Left ventricle myocardium inferior (tissue), 1 donor: ENCODE measurements at places on chromosomes 5 and 9. TPM values are rescaled to one million over a fixed set of nuclear protein-coding genes. Genes with fewer than 3 reads are reported as not detected.

SURF2 gene
- total RNA-seq, result 17.4 TPM

SMIM33 gene
- not detected for total RNA-seq

ELOVL7 gene
- total RNA-seq, result 0.19 TPM

FKBP15 gene
- total RNA-seq, result 19.0 TPM

GRXCR2 gene
- 1.1 TPM for total RNA-seq

IQGAP2 gene
- total RNA-seq, result 4.1 TPM

NUTM2G gene
- not detected for total RNA-seq

ADRA1B gene
- 2.5 TPM for total RNA-seq

TXN gene
- total RNA-seq, result 51.4 TPM

PCDHGA9 gene
- 3.9 TPM for total RNA-seq

CATSPER3 gene
- total RNA-seq, result 0.49 TPM

MVB12B gene
- total RNA-seq, result 11.2 TPM

ZMYND19 gene
- 11.6 TPM for total RNA-seq

DNA sequence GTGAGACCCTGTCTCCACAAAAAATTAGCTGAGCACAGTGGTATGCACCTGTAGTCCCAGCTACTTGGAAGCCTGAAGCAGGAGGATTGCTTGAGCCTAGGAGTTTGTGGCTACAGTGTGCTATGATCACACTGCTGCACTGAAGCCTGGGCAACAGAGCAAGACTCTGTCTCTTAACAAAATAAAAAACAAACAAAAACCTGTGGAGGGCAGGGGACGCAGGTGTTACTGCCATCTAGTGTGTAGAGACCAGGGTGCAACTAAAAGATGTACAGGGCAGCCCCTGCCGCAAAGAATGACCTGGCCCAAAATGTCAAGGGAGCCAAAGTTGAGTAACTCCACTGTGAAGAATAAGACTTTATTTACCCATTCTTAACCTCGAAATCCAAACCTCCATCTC, 27.1 kb downstream of the ASPN start:
- H3K27me3 ChIP-seq, result no peaks in the 10 kb centered on the region
- DNase-seq, result no peak
- no peak overlapping the region for H3K27ac ChIP-seq
- H3K4me1 ChIP-seq, result no peaks in the 10 kb centered on the region

DNA sequence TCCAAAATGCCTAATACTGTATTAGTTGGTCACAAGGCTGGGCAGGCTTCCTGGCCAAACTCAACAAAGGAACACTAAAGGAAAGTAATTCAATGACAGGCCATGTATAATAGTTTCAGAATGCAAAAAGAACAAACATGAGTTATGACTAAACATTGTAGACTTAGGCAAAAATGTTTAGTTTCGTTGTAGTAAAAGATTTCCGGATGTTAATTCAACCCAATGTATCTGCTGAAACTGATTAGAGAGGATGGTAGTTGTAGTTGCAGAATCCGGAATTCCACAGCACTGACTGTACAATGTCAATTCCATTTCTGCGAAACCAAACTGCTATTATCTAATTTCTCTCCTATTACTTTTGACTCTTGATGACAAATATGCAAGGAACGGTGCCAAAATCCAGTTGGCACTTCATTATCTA, 117.9 kb upstream of the FST start:
- no peak for DNase-seq
- H3K27me3 ChIP-seq, result no peaks in the 10 kb centered on the region
- H3K27ac ChIP-seq, result peak overlapping the region; percentile 9
- H3K4me3 ChIP-seq, result no peak overlapping the region

DNA sequence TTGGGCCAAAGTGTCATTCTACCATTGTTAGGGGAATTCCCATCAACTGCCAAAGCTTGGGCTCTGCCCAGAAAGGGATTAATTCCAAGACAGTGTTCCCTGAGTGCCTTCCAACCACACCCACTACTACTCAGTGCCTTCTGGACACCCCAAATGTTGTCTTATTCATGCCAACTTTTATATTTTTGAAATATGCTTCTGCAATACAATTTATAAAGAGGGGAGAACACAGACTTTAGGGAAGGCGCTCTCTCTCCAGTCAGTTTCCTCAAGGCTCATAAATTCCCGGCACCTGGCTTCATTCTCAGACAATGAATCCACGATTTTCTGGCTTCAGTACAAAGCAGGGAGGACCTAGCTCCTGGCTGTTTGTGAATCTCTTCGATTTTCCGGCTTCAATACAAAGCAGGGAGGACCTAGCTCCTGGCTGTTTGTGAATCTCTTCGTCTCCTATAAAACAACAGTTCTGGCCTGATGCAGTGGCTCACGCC, 120.1 kb upstream of the MYO10 start:
- DNase-seq, result no peak
- peak overlapping the region; percentile 66 for H3K27ac ChIP-seq
- no peaks in the 10 kb centered on the region for H3K36me3 ChIP-seq
- no peaks in the 10 kb centered on the region for H3K27me3 ChIP-seq
- peaks cover 20% of the 10 kb centered on the region for H3K4me1 ChIP-seq

- peaks cover 81% of the 10 kb centered on the region for H3K4me1 ChIP-seq
- DNase-seq, result no peak
- no peak overlapping the region for H3K4me3 ChIP-seq
These were observed 39.3 kb downstream of the B4GALT1 start for GRCh38 chr9:33127881-33128280.

GRCh38 chr9:33375841-33376321, 26.5 kb downstream of the AQP7 start:
- no peaks in the 10 kb centered on the region for H3K27me3 ChIP-seq
- peak overlapping the region; percentile 56 for H3K27ac ChIP-seq
- H3K36me3 ChIP-seq, result peaks cover 9% of the 10 kb centered on the region
- no peak overlapping the region for H3K4me3 ChIP-seq
- H3K4me1 ChIP-seq, result peaks cover 37% of the 10 kb centered on the region

- DNase-seq, result no peak
- no peak overlapping the region for H3K27ac ChIP-seq
- peaks cover 24% of the 10 kb centered on the region for H3K36me3 ChIP-seq
- no peak overlapping the region for H3K4me3 ChIP-seq
- no peaks in the 10 kb centered on the region for H3K27me3 ChIP-seq
These were observed 15.8 kb downstream of the CENPP start for GRCh38 chr9:92341578-92341977.

- H3K4me3 ChIP-seq, result no peak overlapping the region
- H3K36me3 ChIP-seq, result peaks cover 55% of the 10 kb centered on the region
- no peaks in the 10 kb centered on the region for H3K27me3 ChIP-seq
These were observed 47.0 kb upstream of the TDRD7 start for GRCh38 chr9:97364769-97365490.

DNA sequence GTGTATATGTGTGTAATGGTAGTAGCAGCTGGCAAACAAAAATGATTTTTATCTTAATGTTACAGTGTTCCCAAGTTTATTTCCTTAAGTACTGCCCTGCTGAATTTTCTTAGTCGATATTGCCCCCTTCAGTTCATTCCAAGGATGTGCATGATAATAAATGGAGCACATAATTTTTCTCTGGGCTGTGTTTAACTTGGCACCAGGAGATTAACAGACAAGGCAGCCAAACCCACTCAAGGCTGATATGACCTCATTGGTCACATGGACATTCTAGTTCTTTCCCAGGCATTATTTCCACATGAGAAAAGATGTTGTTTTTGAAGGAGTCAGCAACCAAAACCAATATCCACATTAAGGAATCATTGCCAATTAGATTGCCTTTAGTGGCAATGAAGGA, 61.8 kb downstream of the COX7C start:
- peak overlapping the region; percentile 56 for H3K27ac ChIP-seq
- no peak for DNase-seq
- H3K36me3 ChIP-seq, result no peaks in the 10 kb centered on the region
- H3K4me3 ChIP-seq, result no peak overlapping the region

DNA sequence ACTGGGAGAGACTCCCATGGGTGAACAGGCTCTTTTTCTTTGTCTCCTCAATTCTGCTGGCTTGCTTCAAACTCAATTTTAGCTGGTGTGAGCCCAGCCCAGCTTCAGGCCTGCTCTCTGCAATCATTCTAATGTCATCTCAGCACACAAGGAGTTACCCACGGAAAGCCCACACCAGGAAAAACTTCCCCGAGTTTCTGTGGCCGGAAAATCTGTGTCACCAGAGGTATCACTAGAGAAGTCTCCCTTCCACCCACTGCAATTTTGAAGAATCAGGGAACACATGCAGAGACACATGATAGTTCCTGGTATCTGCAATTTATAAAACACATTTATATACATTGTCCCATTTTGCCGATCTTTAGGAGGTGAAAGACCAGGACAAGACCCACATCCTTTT, 13.5 kb upstream of the NDFIP1 start:
- no peak overlapping the region for H3K4me3 ChIP-seq
- H3K36me3 ChIP-seq, result no peaks in the 10 kb centered on the region
- H3K4me1 ChIP-seq, result peaks cover 23% of the 10 kb centered on the region
- DNase-seq, result no peak
- peak overlapping the region; percentile 83 for H3K27ac ChIP-seq

DNA sequence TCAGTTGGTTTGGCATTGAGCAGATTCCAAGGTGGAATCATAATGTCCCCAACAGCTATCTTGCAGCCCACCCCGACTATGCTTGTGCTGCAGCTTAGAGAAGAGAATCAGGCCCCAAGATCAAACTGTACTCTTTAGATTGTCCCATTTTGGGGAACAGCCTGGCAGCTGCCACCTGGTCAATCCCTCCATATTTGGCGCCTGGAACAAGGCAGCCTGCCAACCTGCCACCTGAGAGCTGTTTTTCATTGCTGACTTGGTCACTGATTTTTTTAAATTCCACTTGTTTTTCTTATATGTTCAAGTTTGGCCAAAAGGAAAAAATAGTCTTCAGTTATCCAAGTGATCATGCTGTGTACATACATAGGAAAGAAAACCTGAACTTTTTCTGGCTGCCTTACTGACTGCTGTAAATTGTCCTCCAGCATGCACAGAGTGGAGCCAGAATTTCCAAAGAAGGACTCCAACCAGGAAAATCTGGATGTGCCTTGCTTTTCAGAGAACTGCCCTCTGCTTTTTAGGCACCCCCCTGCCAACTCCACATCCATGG, 504.2 kb downstream of the ENC1 start:
- no peak for DNase-seq
- H3K4me1 ChIP-seq, result no peaks in the 10 kb centered on the region

DNA sequence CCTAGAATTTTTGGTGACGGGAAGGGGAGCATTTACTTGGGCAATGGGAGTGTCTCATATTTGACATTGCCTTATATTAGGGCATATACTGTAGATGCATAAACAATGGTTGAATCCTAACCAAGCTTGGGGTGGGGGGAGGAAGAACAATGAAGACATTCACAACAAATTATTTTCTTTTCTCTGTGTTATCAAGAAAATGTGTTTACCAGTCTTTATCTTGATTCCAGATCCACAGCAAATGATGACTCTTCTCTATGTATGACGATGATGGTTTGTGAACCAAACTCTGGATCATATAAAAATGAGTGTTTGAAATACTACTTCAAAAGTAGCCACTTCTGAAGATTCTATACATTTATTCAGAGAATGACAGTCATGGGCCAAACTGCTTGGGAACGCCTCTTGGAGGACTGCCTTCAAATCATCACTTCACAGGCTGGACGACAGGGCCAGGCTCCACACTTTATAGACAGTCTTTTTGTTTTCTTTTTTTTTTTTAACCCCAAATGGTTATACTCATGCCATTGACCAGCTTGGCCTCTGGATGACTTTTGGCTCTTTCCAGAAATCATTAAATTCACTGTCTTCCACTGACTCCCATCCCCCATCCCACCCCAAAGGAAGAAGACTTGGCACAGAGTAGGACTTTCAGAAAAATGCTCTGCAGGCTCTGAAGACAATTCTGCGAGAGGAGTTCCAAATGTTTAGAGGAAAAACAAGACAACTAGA, 123.8 kb upstream of the LIFR start:
- DNase-seq, result no peak
- H3K36me3 ChIP-seq, result no peaks in the 10 kb centered on the region
- H3K4me3 ChIP-seq, result no peak overlapping the region
- no peak overlapping the region for H3K27ac ChIP-seq
- H3K27me3 ChIP-seq, result no peaks in the 10 kb centered on the region
- peaks cover 2% of the 10 kb centered on the region for H3K4me1 ChIP-seq

GRCh38 chr9:133759946-133760345, 21.8 kb upstream of the SARDH start:
- H3K36me3 ChIP-seq, result peaks cover 16% of the 10 kb centered on the region
- no peak overlapping the region for H3K4me3 ChIP-seq
- no peaks in the 10 kb centered on the region for H3K4me1 ChIP-seq
- no peak for DNase-seq

- no peaks in the 10 kb centered on the region for H3K36me3 ChIP-seq
- peak overlapping the region; percentile 94 for H3K27ac ChIP-seq
- H3K27me3 ChIP-seq, result no peaks in the 10 kb centered on the region
These were observed 11.2 kb upstream of the CXXC5 start for GRCh38 chr5:139636975-139637408.

- H3K27ac ChIP-seq, result no peak overlapping the region
- peaks cover 71% of the 10 kb centered on the region for H3K27me3 ChIP-seq
- H3K36me3 ChIP-seq, result no peaks in the 10 kb centered on the region
- H3K4me1 ChIP-seq, result peaks cover 16% of the 10 kb centered on the region
- no peak overlapping the region for H3K4me3 ChIP-seq
These were observed 35.2 kb upstream of the PLEKHG4B start for GRCh38 chr5:56561-57290.

- no peak overlapping the region for H3K4me3 ChIP-seq
- DNase-seq, result no peak
- H3K27me3 ChIP-seq, result no peaks in the 10 kb centered on the region
- H3K36me3 ChIP-seq, result no peaks in the 10 kb centered on the region
- H3K4me1 ChIP-seq, result peaks cover 41% of the 10 kb centered on the region
These were observed 78.5 kb downstream of the HMHB1 start for GRCh38 chr5:143890487-143890886.

DNA sequence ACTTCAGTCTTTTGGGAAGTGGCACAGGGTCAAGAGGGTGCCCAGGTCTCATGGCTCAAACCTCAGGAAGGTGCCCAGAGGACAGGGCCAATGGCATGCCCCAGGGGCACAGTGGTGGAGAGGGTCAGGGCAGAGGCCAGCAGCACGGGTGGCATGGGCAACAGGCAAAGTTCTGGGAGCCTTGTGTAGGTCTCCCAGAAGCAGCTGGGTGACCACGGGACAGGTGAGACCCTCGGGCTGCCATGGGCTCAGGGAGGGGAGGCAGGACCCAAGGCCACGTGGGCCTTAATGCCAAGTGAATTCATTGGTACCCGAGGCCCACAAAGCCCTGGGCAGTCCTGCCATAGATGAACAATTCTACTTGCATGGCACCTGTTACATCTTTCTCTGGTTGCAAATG, 72.4 kb upstream of the ADAMTS2 start:
- no peaks in the 10 kb centered on the region for H3K4me1 ChIP-seq
- no peaks in the 10 kb centered on the region for H3K36me3 ChIP-seq
- no peak overlapping the region for H3K4me3 ChIP-seq
- no peak for DNase-seq
- no peak overlapping the region for H3K27ac ChIP-seq

- no peak overlapping the region for H3K27ac ChIP-seq
- no peaks in the 10 kb centered on the region for H3K27me3 ChIP-seq
- H3K4me1 ChIP-seq, result no peaks in the 10 kb centered on the region
These were observed 43.6 kb upstream of the TRAF1 start for GRCh38 chr9:120970244-120970643.
